ENCODE measurements at places on chromosomes 6 and 20. TPM values are rescaled to one million over a fixed set of nuclear protein-coding genes. Genes with fewer than 3 reads are reported as not detected.

- no peak for DNase-seq
Measured at GRCh38 chr6:52736145-52736544, 27.1 kb downstream of the GSTA2 start.

DNA sequence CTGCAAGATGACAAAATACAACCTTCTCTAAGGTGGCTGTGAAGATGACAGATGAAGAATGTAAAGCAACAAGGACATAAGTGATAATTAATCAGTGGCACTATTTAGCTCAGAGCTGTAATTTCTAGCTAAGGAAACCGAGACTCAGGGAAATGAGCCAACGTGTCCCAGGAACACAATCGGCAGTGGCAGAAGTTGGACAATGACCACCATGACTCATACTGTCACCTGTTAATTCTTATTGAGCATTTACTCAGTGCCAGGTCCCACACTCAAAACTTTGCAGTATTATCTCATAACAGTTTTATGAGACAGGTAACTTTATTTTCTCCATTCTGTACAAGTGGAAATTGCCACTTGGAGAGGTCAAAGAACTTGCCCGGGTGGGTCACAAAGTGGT, 55.8 kb downstream of the LAMA4 start:
- DNase-seq = no peak

DNA sequence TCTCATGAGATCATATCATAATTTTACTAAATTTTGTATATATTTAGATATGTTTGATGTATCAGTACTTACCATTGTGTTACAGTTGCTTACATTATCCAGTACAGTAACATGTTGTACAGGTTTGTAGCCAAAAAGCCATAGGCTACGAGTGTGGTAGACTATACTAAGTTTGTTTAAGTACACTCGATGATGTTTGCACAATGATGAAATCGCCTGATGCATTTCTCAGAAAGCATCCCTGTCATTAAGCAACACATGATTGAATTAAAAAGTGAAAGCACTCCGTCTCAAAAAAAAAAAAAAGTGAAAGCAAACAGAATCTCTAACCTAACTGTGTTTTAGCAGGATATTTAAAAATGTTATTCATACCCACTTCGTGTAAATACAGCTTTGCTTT, 104.9 kb upstream of the TFAP2D start:
- no peak for DNase-seq

- no peak for DNase-seq
Measured at GRCh38 chr6:24666097-24666640, 530 bp downstream of the TDP2 start.

The PHF3 gene
- 67.7 TPM for total RNA-seq

The SLC12A5 gene
- not detected for total RNA-seq

The OR11A1 gene
- total RNA-seq = not detected

The ARG1 gene
- total RNA-seq = not detected

The LCA5 gene
- 4.7 TPM for total RNA-seq

The ZSCAN23 gene
- total RNA-seq = 0.69 TPM

Data from omental fat pad (tissue), 4 donors.